Stimulated activated CD8-positive, alpha-beta memory T cell treated with anti-CD3 and anti-CD28 coated beads, Interleukin-12 subunit alpha, Interleukin-12 subunit beta, amount 100 ng/mL, for 1 hour (primary cell): ENCODE measurements at places on chromosomes 6 and 20.

GRCh38 chr20:21126581-21126870 is 644 bp downstream of the KIZ start:
- no peak for DNase-seq

DNA sequence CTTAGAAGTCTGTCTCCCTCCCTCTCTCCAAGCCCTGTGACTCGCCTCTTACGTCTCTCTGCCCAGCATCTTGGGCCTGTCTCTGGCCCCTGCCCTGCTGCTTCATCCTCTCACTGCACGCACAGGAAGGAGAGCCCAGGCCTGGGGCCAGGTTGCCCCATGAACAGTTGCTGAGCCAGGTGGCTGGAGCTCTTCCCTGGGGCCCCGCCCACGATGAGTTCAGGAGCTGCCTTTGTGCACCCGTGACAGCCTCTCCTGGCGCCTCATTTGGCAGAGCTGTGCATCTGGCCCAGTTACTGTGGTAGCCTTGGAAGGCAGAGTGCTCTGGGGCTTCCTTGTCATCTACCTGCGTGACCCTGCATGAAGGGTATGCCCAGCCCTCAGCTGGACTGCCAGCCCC is 44.5 kb downstream of the SLC52A3 start:
- no peak for DNase-seq

DNA sequence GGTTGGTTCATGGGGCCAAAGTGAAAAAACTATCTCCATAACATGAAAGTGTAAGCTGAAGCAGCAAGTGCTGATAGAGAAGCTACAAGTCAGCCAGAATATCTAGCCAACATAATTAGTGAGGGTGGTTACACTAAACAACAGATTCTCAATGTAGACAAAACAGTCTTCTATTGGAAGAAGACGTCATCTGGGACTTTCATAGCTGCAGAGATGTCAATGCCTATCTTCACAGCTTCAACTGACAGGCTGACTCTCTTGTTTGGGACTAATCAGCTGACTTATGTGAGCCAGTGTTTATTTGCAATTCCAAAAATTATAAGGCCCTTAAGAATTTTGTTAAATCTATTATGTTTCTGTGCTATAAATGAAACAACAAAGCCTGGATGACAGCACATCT is 63.2 kb downstream of the GMDS start:
- no peak for DNase-seq

DNA sequence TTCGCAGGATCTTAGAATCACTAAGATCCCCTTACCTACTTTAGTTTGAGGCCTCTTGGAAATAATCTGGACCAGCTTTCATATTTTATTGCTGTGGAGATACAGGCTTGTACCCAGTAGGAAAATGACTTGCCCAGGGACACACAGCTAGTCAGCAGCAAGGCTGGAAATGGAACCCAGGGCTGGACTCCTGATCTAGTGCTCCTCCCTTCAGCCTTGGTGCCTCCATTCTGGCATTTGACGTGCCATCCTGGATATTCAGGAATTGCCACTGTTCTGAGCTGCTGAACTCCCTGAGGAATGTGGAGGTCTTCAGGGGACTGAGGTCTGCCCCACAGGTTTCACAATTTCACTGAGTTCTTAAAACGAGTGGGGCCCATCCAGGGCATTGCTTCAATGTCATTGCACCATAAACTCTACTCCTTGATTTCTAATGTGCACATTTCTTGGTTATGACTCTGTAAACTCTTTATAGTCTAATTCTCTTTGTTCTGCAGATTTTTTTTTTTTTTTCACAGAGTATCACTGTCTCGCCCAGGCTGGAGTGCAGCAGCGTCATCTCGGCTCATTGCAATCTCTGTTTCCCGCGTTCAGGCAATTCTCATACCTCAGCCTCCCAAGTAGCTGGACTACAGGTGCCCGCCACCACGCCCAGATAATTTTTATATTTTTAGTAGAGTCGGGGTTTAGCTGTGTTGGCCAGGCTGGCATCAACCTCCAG is 26.7 kb upstream of the CDKN1A start:
- DNase-seq: no peak

GRCh38 chr6:26170951-26171841 is 84.0 kb downstream of the HFE start:
- no peak for DNase-seq

GRCh38 chr6:98627129-98627775 is 207.1 kb upstream of the POU3F2 start:
- DNase-seq: no peak

DNA sequence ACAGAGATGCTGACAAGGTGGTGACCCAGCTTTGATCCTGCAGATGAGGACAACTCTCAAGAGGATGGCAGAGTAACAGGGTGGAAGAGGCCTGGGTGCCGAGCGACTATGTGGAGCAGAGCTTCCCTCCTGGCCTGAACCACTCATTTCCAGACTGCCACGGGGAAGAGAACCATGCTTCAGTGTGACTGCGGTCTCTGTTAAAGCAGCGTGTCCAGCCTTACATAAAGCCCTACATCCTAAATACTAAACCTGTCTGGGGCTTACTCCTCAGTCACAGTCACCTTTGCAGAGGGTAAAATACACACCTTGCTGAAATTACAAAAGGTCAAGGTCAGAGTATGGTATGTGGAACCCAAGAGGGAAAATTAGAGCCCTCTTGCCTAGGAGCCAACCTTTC is 312.9 kb downstream of the CDC5L start:
- no peak for DNase-seq

DNA sequence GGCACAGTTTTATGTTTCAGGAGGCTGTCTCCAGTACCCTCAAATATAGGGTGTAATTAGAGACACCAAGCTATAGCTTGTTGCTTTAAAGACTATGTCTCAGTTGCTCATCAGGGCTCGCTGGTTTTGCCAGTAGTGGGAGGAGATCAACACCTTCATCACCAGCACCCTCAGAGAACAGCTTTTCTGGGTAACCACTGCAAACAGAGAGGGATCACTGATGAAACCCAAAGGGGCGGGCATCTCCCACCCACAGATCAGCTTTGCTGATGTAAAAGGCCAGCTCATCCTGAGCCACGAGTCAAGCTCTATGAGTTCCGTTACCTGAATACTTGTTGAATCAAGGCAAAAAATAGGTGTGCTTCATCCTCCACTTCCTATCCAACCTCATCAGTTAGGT is 187.7 kb downstream of the AIG1 start:
- no peak for DNase-seq

- DNase-seq: no peak
Observed at GRCh38 chr6:136772685-136773472, 19.4 kb downstream of the MAP3K5 start.

GRCh38 chr20:57900226-57900905 is 190.6 kb upstream of the PMEPA1 start:
- no peak for DNase-seq

GRCh38 chr6:30238178-30238795 is 25.1 kb upstream of the TRIM26 start:
- DNase-seq: peak; percentile 15

DNA sequence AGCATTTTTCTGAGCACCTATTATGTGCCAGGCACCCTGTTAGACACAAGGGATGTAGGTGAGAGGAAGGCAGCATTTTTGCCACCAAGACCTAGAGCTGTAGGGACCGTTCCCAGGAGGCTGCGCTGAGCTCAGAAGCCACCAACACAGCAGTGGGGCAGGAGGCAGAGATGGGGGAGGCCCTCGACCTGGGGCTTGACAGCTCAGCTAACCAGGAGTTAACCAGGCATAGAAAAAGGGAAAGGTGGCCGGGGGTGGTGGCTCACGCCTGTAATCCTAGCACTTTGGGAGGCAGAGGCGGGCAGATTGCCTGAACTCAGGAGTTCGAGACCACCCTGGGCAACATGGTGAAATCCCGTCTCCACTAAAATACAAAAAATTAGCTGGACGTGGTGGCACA is 29.5 kb downstream of the KIF25 start:
- DNase-seq: no peak

- no peak for DNase-seq
Observed at GRCh38 chr6:44270526-44271405, 516 bp downstream of the TMEM151B start.

DNA sequence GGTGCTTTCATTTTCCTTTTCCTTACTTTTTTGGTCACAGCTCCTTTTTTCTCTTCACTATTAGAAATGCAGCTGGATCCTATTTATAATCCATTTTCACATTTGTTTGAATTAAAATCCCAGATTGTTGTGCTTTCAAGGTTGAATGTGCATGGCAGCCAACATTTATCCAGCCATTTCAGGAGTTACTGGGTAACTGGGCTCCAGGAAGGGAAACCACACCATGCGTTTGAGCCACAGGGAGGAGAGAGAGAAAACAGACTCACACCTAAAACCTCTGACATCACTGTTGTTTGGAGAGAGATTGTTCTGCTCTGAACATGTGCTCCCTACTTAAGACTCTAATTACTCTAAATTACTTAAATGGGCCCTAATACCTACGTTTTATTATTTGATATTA is 173.4 kb downstream of the BMP2 start:
- DNase-seq: no peak

DNA sequence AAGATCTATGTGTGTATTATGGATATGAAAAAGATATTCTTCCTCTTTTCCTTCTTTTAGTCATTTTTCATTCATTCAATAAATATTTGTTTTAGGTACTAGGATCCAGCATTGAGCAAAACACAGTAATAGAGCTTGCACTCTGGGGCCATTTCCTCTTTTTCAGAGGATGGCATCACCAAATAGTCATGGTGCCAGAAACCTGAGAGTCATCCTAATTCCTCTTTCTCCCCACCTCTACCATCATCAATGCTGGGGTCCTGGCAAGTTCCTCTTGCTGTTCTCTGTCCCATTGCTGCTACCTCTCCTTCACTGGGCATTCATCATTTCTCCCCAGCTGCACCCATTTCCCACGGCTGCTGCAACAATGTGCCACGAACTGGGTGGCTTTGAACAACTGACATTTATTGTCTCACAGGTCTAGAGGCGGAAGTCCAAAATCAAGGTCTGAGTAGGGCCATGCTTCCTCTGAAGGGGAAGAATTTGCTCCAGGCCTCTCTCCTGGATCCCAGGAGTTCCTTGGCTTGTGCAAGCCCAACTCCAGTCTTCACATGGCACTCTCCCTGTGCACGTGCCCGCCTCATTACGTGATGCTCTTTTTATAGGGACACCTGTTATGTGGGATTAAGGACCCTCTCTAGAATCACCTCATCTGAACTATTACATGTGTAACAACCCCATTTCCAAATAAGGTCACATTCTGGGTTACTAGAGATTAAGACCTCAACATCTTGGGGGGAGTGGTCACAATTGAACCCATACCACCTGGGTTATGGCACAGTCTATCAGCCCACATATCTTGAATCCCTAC is 9.5 kb upstream of the IGF2R start:
- DNase-seq: no peak

DNA sequence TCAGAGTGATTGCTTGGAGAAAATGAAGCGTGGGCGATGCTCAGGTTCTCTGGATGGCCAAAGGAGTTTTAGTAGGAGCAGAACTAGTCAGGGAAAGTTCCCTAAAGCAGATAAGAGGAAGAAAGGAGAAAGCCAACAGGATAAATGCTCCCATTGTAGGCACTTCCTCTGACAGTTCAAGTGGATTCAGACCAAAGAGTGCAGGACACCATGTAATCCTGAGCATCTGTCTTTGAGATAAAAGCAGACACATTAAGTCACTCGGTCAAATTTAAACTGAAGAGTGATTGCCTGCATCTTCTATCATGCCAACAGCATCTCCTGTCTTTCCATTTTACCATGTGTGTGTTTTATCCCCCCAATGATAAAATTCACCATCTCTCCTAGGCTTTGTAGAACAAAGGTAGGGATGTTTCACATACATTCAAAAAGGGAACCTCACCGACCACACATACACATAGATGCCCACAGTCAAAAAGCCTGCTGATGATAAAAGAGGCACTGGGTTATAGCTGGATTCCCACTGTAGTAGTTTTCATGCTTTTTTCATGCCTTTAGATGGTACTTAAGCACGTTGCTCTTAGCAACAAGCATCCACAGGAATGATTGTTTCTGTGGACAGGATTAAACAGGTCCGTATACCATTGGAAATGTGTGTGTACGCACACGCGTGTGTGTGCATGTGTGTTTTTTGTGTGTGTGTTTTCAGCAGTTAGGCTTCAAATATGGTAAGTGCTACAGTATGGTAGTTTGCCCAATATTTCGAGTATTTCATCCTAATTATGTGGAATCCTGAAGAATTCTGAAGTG is 7.0 kb downstream of the GRIK2 start:
- no peak for DNase-seq

GRCh38 chr6:572596-573265 is 84.2 kb downstream of the HUS1B start:
- no peak for DNase-seq

GRCh38 chr6:128249429-128249828 is 271.0 kb downstream of the PTPRK start:
- DNase-seq: no peak

- no peak for DNase-seq
Observed at GRCh38 chr20:19760371-19760721, 2.3 kb downstream of the RIN2 start.

DNA sequence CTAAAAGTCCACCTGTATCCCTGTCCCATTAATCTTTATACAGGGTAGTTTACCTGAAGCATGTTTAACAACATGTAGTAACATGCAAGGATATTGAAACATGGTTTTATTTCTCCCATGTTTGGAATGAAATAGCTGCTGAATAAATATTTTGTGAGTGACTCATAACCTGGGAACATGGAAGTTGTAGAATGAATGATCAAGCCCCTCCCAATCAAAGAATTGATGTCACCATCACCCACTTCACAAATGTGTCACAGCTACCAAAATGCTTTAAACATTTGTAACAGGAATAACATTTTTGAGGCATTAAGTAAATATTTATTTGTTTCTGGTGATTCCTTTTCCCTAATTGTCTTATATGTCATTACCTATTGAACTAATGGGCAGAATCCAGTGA is 58.9 kb upstream of the TNFAIP3 start:
- DNase-seq: no peak
